Amniotic epithelial cell (primary cell): ENCODE measurements at places on chromosomes 6 and 20.
A peak's percentile ranks its signal among the peaks of the same experiment; 100 is the strongest.

- DNase-seq = no peak
Observed at GRCh38 chr6:135231469-135231844, 50.3 kb downstream of the MYB start.

DNA sequence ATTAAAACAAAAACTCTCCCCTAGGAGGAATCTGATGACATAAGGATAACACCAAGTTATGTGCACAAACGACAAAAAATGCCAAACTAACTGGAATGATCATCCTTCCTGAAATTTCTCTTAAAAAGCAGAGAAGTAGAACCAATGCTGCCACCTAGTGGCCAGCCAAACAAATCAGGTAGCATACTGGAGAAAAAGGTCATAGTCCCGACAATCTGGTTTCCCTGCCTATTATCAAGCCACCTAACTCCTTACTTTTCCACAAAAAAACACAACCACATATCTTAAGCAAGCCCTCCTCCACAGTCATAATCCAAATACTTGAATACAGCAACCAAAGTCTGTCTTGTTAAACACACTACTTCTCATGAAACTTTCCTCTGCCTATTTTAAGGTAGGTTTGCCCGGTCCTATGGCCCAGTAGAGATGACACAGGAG is 5.3 kb downstream of the OARD1 start:
- peak; percentile 72 for DNase-seq

DNA sequence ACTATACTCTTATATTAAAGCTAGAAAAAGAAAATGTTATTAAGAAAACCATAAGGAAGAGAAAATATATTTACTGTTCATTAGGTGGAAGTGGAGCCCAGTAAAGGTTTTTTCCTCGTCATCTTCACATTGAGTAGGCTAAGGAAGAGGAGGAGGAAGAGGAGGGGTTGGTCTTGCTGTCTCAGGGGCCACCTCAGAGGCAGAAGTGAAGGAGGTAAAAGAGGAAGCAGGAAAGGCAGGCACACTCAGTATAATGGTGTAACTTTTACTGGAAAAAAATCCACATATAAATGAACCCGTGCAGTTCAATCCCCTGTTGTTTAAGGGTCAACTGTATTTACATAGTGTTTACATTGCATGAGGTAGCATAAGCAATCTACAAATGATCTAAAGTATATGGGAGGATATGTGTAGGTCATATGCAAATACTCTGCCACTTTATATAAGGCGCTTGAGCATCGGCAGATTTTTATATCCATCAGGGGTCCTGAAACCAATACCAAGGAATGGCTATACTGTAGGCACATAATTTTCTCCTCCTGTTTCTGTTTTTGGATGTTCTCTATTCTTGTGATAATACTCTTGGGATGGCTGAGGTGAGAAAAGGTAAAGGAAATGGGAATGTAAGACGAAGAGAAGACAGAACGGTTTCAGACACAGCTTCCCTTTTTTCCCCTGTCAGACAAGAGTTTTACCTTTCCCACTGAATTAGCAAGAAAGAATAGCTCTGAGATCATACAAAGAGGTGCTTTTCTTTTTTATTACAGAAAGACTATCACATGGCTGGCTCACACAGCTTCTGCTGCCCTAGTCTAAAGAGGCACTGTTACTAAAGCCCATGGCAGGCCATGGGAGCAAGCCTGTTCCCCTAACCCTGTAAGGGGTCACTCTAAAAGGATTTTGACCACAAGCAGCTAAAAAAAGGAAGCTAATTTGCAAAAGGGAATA is 59.9 kb downstream of the NUDT3 start:
- no peak for DNase-seq

DNA sequence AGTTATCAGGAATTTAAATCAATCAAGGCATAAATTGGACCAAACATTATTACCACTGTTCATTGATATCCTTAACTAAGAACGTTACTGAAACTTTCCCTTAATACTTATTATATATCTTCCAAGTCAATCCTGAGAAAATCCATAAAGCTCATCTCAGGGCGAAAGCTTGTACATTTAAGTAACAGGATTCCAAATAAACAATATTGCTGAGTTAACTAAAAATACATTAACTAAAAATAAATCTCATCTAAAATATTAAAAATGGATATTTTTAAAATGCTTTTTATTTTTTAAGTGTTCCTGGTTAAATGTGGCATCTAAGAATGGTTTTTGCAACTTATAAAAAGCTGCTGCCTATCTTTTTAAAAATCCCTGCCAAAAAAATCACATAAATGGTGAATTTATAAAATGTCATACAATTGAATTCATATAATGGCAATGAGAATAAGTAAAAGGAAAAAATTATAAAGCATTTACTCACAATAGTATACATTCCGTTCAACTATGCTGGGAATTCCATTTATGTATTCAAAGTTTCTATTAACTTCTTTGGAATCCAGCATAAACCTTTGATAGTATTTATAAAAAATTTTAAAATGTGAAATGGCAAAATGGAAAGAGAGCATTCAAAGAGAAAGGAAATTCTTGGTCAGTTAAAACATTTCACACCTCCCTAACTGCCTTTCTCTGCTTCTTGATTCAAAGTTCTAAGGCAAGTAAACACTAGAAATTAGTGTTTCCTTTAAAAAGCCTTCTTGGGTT is 20.8 kb upstream of the GMDS start:
- DNase-seq = no peak

DNA sequence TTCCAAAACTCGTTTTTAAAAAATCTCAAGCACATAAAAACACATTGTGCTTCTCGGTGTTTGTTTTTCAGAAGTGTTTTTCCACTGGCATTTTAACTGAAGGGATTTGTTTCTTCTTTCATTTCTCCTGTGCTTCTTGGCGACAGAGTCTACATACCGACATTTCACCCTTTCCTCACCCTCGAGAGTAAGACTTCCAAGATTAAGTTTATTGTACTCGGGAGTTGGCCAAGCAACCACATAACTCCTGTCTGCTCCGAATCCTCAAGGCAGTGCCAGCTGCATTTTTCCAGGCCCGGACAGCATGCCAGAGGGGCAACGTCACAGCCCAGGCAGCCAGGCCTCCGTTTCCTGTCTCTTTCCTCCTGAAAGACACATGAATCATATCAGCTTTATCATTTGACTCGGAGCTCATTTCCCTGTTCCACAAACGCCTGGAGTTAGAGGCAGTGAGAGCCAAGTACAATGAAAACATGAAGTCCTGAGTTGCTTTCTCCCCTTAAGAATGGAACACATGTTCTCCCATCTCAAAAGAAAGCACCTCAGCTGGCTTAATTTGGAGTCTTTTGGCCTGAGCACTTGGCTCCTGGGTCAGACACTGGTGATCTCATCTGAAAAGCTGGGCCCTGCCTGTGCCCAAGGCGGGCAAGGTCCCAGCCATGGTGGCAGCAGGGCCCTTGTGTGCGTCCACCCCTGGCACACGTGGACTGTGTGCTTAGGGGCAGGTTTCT is 23.2 kb upstream of the FAM50B start:
- peak; percentile 99 for DNase-seq

- DNase-seq = no peak
Observed at GRCh38 chr20:20547876-20548266, 164.6 kb downstream of the RALGAPA2 start.

GRCh38 chr6:167152862-167153261 is 4.9 kb downstream of the GPR31 start:
- no peak for DNase-seq

DNA sequence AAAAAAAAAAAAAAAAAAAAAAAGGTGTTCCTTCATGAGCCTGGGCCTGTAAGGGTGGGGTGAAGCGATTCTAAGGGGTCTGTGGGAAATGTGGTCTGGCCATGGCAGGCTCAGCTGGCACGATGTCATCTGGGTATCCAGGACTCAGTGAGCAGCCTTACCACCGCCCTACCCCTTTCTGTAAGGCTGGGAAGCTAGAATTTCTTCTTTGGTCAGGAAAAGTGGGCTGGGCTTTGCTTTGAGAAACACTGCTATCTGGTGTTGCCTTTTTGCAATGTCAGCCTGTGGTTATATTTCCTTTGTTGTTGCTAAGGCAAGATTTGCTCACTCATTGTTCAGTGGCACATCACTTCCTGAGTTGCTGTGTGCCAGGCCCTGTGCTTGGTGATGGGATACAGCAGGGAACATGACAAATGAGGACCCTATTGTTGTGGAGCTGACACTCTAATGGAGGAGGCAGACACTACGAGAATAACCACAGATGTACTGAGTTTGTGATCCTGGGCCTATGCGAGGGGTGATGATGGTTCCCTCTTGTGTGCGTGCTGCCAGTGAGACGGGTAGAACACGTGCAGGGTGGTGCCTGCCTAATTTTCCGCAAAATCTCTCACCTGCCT is 45.9 kb upstream of the ZNFX1 start:
- peak; percentile 86 for DNase-seq

- no peak for DNase-seq
Observed at GRCh38 chr20:34965051-34965450, 9.4 kb downstream of the MYH7B start.

GRCh38 chr6:62009445-62009844 is 276.6 kb downstream of the KHDRBS2 start:
- no peak for DNase-seq

- DNase-seq = no peak
Observed at GRCh38 chr6:42795651-42796050, 13.8 kb downstream of the BICRAL start.

DNA sequence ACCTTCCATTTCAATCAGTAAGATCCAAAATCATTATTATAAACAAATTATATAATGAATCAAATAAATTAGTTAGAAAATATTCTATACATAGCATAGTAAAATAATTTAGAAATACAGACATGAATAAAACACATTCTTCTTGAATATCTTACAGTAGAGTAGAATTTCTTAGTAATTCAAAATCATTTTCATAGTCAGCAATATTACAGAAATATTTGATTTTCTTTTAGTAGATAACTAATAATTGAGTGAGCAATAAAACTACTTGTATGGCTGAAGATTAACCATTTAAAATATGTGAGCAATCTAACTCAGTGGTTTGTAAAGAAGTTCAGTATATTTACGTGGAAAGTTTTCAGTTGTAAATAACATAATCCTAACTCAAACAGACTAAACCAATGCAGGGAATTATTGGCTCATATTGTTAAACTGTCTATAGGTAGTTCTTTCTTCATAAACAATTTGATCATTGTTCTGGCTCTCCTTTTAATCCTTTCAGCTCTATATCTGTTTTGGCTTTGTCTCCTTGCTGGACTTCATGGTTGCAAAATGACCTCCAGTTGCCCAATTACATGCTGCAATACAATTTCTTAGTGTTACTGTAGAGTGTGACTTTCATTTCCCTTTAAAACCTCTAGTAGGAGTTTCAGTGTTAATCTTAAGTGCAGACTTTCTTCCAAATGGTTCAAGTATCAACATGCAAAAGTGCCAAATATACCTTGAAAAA is 307.5 kb downstream of the EYS start:
- peak; percentile 6 for DNase-seq

- DNase-seq = peak; percentile 21
Observed at GRCh38 chr6:138546733-138547185, 47.5 kb upstream of the NHSL1 start.
